Mammary epithelial cell (primary cell): ENCODE measurements at places on chromosomes 7 and 10.

GRCh38 chr10:103154521-103155299 lies 38.4 kb downstream of the NT5C2 start:
- DNase-seq = no peak

DNA sequence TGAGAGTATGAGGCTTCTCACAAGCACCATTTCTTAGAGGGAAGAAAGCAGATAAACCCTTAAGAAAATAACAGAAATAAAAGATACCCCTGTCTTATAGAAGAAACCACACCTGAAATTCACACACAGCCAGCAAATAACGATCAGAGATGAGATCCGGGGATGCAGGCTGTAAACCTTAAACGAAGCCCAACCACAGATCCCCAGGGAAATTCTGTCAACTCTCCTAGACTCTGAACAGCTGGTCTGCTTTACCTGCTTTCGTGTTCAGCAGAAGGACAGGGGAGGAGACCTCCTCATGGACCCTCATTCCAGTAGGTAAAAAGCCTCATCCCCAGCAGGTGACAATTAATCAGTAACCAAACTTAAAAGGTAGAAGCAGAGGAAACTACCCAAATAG lies 45.0 kb downstream of the VOPP1 start:
- DNase-seq = no peak

- no peak for DNase-seq
Measured at GRCh38 chr7:45574416-45574668, 174 bp downstream of the ADCY1 start.

GRCh38 chr7:84218681-84219080 lies 24.1 kb upstream of the SEMA3A start:
- peak; percentile 49 for DNase-seq

DNA sequence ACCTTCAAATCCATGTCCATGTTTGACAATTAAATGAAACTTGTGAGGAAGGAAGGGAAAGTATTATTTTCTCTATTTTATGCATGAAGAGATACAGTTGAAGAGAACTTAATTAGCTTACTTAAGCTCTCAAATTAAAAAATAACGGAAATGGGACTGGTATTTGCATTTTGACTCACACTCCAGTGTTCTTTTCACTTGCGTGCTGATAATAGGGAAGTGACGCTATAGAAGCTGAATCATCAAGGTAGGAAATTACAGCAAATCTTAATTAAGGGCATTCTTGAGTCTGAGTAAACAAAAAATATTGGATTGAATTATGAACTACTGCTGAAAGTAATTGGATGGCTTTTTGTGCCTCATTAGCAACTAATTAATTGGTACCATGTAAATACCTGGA lies 44.0 kb upstream of the NPVF start:
- DNase-seq = no peak

DNA sequence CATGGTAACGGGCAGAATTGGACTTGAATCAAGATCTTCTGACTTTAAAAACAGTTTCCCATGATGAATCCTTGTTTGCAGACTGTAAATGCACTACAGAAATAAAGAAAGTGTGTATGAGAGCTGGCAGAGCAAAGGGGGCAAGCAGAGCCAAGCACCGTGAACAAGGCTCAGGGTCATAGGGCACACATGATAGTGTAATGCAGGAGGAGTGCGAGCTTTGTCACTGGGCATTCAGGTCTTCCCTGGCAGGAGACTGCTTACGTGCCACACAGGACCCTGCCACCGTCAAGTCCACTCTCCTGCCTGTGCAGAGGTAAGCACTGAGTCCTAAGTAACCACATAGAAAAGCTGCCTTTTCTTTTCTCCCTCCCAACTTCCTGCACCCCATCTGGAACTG lies 93.1 kb upstream of the NPVF start:
- DNase-seq = no peak

DNA sequence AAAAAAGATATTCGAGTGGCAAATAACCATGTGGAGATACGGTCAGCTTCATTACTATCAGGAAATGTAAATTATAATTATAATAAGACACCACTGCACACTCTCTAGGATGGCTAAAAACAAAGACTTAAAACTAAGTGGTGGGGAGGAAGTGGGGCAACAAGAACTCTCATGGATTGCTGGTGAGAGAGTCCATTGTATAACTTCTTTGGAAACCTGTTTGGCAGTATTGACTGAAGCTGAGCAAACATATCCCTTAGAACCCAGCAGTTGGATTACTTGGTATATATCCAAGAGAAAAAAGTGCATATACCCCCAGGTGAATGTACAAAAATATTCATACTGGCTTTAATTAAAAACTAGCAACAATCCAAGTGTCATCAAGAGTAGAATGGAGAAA lies 133.7 kb upstream of the CTBP2 start:
- no peak for DNase-seq
